ENCODE measurements at places on chromosomes 16 and 17.

DNA sequence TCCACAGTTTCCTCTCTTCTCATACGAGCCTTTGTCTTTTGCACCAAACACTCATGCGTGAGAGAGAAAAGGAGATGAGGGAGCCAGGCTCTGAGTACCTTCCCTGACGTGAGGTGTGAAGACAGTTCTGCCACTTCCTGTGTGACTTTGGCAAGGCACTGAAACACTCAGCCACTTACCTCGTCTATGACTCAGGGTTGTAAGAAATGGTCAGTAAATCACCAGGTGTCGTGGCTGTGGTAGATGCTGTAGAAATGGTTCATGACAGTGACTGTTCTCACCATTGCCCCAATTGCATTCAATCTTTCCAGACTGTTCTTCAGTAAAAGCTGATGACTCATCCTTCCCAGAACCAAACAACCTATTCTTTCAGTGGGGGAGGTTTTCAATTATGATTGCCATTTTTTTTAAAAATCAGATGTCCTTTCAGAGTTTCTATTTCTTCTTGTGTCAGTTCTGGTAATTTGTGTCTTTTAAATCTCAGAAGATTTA is 49.2 kb upstream of the CBFA2T3 start:
- no peak for DNase-seq

- no peak for DNase-seq
These were observed 23.9 kb upstream of the CAPNS2 start for GRCh38 chr16:55542459-55543082.

- DNase-seq, result no peak
These were observed 184.7 kb downstream of the C16orf95 start for GRCh38 chr16:87132361-87133014.

DNA sequence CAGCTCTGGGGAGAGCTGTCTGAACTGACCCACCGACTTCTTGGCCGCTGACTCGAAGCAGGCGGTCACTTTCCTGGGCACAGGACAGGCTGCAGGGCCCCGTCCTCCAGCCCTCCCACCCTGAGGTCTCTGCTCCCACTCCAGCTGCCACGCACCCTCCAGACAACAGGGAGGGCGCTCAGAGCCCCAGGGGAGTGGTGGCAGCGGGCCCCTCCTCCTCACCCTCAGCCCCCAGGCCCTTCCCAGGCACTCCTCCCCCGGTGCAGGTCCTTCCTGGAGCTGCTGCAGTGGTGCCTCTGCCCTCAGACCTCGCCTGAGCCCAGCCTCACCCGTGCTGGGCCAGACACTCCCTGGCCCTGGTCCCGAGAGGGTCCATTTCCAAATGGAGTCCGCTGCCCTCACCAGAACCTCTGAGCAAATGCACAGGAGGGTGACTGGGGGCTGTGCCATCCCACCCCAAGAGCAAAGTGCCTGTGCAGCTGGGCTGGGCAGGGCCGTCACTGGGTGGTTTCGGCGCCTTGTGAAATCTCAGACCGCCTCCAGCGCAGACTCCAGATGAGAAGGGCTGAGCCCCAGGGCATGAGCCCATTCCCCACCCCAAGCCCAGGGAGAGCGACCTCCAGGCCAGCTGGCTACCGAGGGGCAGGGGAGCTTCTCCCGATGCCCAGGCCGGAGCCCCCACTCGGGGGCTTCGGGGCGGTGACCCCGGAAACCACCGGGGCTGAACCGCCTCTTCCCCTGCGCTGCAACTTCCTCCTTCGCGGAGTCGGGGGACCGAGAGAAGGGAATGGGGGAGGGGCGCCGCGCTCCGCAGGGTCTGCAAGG is 717 bp downstream of the CYBA start:
- DNase-seq, result peak; percentile 22

DNA sequence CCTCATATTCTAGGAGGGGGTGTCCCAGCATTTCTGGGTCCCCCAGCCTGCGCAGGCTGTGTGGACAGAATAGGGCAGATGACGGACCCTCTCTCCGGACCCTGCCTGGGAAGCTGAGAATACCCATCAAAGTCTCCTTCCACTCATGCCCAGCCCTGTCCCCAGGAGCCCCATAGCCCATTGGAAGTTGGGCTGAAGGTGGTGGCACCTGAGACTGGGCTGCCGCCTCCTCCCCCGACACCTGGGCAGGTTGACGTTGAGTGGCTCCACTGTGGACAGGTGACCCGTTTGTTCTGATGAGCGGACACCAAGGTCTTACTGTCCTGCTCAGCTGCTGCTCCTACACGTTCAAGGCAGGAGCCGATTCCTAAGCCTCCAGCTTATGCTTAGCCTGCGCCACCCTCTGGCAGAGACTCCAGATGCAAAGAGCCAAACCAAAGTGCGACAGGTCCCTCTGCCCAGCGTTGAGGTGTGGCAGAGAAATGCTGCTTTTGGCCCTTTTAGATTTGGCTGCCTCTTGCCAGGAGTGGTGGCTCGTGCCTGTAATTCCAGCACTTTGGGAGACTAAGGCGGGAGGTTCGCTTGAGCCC is 11.6 kb downstream of the STH start:
- no peak for DNase-seq

- no peak for DNase-seq
These were observed 4.8 kb downstream of the CDR2L start for GRCh38 chr17:74992223-74992622.

DNA sequence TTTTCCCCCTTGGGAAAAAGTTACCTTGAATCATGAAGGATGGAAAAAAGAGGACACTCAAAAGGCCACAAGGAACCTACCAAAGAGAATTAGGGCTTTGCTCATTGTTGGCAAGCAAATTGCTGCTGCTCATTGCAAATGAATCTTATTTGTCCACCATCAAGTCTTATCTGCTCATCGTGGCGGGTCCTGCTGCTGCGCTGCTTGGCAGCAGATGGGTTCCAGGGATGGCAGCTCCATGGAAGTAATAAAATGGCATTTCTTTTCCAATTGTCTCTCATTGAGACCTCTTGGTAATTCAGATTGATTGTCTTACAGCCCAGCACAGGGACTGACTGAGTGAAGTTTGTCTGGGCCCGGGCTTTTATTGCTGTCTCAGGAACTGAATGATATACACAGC is 118.7 kb downstream of the MRM1 start:
- no peak for DNase-seq

DNA sequence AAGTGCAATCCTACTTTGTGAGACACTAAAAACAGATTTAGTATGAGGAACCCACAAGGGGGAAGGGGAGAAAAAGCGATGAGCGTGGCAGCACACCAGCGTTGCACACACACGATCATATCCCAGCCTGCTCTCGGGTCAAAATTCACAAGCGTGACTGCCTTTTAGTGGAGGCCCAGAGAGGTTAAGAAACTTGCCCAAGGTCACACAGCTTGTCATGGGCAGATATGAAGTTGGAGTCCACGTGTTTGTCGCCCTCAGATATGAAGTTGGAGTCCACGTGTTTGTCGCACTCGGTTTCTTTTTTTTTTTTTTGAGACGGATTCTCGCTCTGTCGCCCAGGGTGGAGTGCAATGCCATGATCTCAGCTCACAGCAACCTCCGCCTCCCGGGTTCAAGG is 58.3 kb downstream of the TIMM22 start:
- no peak for DNase-seq

- DNase-seq, result no peak
These were observed 189.4 kb upstream of the CDH8 start for GRCh38 chr16:62225675-62226074.

GRCh38 chr17:42050393-42051012 is at the start of gene C17orf113:
Gene C17orf113 (minus strand): TSS chr17:42050601. CDS start chr17:42043376, 7,225 bp downstream.
- no peak for DNase-seq
